ENCODE measurements at places on chromosomes 5 and 9.

DNA sequence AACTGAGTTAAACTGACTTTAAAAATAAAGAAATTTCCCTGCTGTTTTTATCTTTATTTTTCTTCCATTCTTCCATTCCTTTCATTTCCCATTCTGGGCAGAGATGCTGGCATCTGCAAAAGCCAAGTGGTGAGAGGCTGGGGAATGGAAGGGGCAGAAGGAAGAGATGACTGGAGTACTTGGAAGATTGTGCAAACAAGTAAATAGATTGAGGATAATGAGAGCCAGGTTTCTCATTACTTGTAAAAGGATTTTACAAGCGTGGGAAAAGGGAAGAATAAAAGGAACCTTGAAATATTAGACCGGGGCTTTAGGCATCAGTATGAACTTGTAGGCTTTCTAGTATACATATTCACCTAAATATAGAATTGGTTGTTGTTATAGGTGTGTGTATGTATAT lies 341.2 kb downstream of the CAAP1 start:
- no peaks in the 10 kb centered on the region for H3K27me3 ChIP-seq
- H3K4me1 ChIP-seq = no peaks in the 10 kb centered on the region

DNA sequence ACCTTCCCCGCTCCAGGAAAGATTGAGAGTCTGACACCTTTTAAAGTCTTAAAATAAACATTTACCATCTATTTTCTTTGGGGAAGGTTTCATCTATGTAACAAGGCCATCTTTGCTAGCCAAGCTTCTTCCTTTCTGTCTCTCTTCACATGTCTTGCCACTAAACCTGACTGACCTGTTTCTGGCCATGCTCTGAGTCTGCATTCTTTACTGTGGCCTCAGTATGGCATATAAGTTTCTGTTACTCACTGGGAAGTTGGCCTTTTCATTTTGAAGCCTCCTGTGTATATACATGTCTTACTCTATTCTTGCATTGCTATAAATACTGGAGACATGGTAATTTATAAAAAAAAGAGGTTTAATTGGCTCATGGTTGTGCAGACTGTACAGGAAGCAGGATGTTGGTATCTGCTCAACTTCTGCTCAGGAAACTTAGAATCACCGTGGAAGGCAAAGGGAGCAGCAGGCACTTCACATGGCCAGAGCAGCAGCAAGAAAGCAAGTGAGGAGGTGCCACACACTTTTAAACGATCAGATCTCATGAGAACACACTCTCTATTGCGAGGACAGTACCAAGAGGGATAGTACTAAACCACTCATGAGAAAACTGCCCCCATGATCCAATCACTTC lies 48.1 kb downstream of the KCNV2 start:
- H3K4me1 ChIP-seq = peaks cover 45% of the 10 kb centered on the region
- peaks cover 54% of the 10 kb centered on the region for H3K36me3 ChIP-seq
- peak overlapping the region; percentile 97 for H3K27ac ChIP-seq
- no peaks in the 10 kb centered on the region for H3K27me3 ChIP-seq
- no peak overlapping the region for H3K4me3 ChIP-seq

- no peaks in the 10 kb centered on the region for H3K4me1 ChIP-seq
- no peaks in the 10 kb centered on the region for H3K27me3 ChIP-seq
- H3K27ac ChIP-seq = no peak overlapping the region
- DNase-seq = no peak
- peaks cover 2% of the 10 kb centered on the region for H3K36me3 ChIP-seq
Observed at GRCh38 chr9:132023419-132024180, 56.1 kb downstream of the MED27 start.

GRCh38 chr9:121373011-121373729 lies 3.1 kb upstream of the STOM start:
- peaks cover 7% of the 10 kb centered on the region for H3K27me3 ChIP-seq
- H3K27ac ChIP-seq = no peak overlapping the region
- peaks cover 38% of the 10 kb centered on the region for H3K4me1 ChIP-seq
- H3K4me3 ChIP-seq = no peak overlapping the region
- DNase-seq = no peak
- H3K36me3 ChIP-seq = peaks cover 7% of the 10 kb centered on the region

- peaks cover 6% of the 10 kb centered on the region for H3K27me3 ChIP-seq
- peaks cover 28% of the 10 kb centered on the region for H3K36me3 ChIP-seq
- no peak for DNase-seq
- peaks cover 49% of the 10 kb centered on the region for H3K4me1 ChIP-seq
Observed at GRCh38 chr5:10442576-10442975, 897 bp downstream of the ROPN1L start.

GRCh38 chr5:9156282-9156681 lies 389.6 kb downstream of the SEMA5A start:
- no peaks in the 10 kb centered on the region for H3K4me1 ChIP-seq
- no peak for DNase-seq
- no peaks in the 10 kb centered on the region for H3K36me3 ChIP-seq
- no peak overlapping the region for H3K4me3 ChIP-seq

- peaks cover 85% of the 10 kb centered on the region for H3K4me1 ChIP-seq
- peak overlapping the region; percentile 67 for H3K27ac ChIP-seq
- peaks cover 36% of the 10 kb centered on the region for H3K36me3 ChIP-seq
- no peaks in the 10 kb centered on the region for H3K27me3 ChIP-seq
- no peak overlapping the region for H3K4me3 ChIP-seq
Observed at GRCh38 chr9:20558566-20559016, 63.7 kb downstream of the MLLT3 start.

- peaks cover 56% of the 10 kb centered on the region for H3K27me3 ChIP-seq
- H3K27ac ChIP-seq = no peak overlapping the region
- H3K36me3 ChIP-seq = no peaks in the 10 kb centered on the region
- peak overlapping the region; percentile 73 for H3K4me3 ChIP-seq
- peak; percentile 29 for DNase-seq
- H3K4me1 ChIP-seq = peaks cover 13% of the 10 kb centered on the region
Observed at GRCh38 chr5:60843386-60843935, 608 bp downstream of the ELOVL7 start.

DNA sequence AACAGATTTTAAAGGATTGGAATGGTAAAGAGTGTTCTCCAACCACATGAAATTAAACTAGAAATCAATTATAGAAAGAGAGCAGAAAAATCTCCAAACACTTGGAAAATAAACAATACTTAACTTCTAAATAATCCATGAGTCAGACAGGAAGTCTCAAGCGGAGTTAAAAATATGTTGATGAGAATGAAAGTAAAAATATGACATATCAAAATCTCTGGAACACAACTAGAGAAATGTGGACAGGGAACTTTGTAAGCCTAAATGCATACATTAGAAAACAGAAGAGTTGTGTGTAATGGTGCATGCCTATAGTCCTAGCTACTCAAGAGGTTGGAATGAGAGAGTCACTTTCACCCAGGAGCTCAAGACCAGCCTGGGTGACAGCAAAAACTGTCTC lies 47.9 kb upstream of the ZNF618 start:
- H3K4me1 ChIP-seq = no peaks in the 10 kb centered on the region
- H3K4me3 ChIP-seq = no peak overlapping the region
- no peak overlapping the region for H3K27ac ChIP-seq
- DNase-seq = no peak

DNA sequence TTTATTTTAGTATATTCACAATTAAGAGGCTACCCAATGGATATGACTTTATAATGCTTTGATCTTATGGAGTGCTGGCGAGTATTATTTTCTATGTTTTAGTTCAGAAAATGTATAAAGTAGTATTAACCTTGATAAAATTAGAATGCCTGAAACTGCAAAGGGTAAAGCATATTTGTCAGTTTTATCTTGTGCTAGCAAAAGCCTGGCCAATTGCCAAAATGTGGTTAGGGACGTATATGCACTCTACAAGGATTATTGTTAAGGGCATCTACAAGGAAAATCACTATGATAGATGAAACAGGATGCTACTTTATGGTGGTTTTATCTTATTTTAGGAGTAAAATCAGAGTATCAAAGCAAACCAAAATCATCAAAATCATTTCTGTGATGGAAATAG lies 281.7 kb downstream of the CCDC171 start:
- no peak for DNase-seq
- no peaks in the 10 kb centered on the region for H3K27me3 ChIP-seq
- H3K36me3 ChIP-seq = no peaks in the 10 kb centered on the region
- no peak overlapping the region for H3K4me3 ChIP-seq

- H3K27me3 ChIP-seq = no peaks in the 10 kb centered on the region
- H3K4me3 ChIP-seq = peak overlapping the region; percentile 96
- H3K36me3 ChIP-seq = peaks cover 53% of the 10 kb centered on the region
- peak overlapping the region; percentile 99 for H3K27ac ChIP-seq
Observed at GRCh38 chr5:180830253-180831138, 27.9 kb upstream of the MGAT1 start.

GRCh38 chr5:102809033-102809432 lies 53.9 kb downstream of the PAM start:
- no peaks in the 10 kb centered on the region for H3K27me3 ChIP-seq
- H3K4me1 ChIP-seq = no peaks in the 10 kb centered on the region
- H3K27ac ChIP-seq = no peak overlapping the region
- no peaks in the 10 kb centered on the region for H3K36me3 ChIP-seq
- no peak overlapping the region for H3K4me3 ChIP-seq
- no peak for DNase-seq

- H3K4me3 ChIP-seq = peak overlapping the region; percentile 64
- DNase-seq = peak; percentile 84
- H3K4me1 ChIP-seq = peaks cover 27% of the 10 kb centered on the region
- H3K36me3 ChIP-seq = peaks cover 3% of the 10 kb centered on the region
- no peak overlapping the region for H3K27ac ChIP-seq
Observed at GRCh38 chr9:132411091-132411508, 1.1 kb downstream of the CFAP77 start.

DNA sequence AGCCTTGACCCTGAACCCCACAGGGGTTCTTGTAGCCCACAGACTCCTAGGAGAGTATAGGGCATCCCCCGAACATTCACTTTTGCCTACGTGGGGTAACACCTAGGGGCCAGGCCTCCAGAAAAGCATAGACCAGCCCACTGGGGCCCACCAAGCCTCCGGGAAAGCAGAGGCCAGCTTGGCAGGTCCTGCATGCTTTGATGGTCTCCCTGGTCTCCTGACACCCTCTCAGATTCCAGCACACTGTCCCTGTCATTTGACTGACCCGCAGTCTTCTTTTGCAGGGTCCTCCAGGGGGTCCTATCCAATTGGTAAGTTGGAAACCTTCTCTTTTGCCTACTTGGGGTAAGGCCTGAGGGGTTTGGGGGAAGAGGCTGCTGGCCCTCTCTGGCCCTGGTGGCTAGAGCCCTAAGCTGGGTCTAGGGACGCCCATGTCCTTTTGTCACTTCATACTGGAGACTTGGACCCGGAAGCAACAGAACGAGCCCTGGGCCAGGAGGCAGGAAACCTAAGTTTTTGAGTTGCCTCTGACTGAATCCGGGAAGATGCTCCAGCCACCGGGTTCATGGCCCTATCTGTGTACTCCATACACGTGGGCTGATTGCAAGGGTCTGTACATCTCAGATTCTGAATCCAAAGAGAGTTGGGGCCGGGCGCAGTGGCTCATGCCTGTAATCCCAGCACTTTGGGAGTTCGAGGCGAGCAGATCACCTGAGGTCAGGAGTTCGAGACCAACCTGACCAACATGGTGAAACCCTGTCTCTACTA lies 20.9 kb upstream of the ORM1 start:
- no peaks in the 10 kb centered on the region for H3K4me1 ChIP-seq
- H3K4me3 ChIP-seq = no peak overlapping the region
- H3K27me3 ChIP-seq = peaks cover 2% of the 10 kb centered on the region
- no peaks in the 10 kb centered on the region for H3K36me3 ChIP-seq
- H3K27ac ChIP-seq = no peak overlapping the region

DNA sequence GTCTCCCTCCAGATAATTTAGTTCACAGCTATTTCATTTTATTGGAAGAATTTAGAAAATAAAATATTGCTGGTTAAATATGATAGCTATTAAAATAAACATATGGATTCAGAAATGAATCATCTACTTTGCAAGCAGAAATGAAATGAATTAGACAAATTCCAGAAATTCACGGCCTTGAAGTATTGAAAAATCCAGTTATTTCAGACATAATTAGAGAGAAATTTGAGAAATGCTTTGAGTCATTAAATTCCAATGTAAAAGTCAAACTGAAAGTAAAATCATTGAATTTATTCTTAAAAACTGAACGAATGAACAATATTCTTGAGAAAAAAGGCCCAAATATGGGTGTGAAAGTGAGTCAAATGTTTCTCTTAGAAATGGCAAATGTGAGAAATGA lies 632.6 kb upstream of the EDIL3 start:
- H3K27ac ChIP-seq = no peak overlapping the region
- H3K27me3 ChIP-seq = no peaks in the 10 kb centered on the region
- H3K4me1 ChIP-seq = no peaks in the 10 kb centered on the region
- no peak for DNase-seq
- H3K4me3 ChIP-seq = no peak overlapping the region

DNA sequence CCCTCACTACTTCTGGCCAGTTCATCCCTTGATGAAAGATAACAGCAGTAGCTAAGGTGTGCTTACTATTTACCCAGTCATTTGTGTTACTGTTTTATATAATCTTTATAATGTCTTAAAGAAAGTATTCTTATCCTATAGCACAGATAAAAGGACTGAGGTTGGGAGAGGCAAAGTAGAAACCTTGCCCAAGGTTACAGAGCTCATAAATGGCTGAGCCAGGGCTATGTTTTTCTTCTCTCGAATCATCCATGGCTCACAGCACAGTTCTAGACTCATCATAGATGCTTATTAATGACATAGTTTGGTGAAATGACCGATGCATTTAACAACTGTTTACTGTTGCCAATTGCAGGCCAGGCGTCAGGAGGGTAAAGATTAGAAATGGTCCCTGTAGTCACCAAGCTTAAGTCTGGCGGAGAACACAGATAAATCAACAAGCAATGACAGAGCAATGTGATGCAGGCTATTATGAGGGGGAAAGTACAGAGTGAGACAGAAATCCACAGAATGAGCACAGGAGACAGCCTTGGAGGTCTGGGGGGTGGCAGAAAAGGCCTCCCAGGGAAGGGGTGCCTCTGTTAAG lies 65.6 kb upstream of the ZNF622 start:
- H3K4me3 ChIP-seq = no peak overlapping the region
- peaks cover 7% of the 10 kb centered on the region for H3K36me3 ChIP-seq
- H3K27me3 ChIP-seq = no peaks in the 10 kb centered on the region
- no peak for DNase-seq
- H3K4me1 ChIP-seq = peaks cover 2% of the 10 kb centered on the region
- H3K27ac ChIP-seq = no peak overlapping the region

- H3K36me3 ChIP-seq = no peaks in the 10 kb centered on the region
- no peak overlapping the region for H3K27ac ChIP-seq
- no peak overlapping the region for H3K4me3 ChIP-seq
Observed at GRCh38 chr5:115179030-115179393, 9.3 kb upstream of the TRIM36 start.

DNA sequence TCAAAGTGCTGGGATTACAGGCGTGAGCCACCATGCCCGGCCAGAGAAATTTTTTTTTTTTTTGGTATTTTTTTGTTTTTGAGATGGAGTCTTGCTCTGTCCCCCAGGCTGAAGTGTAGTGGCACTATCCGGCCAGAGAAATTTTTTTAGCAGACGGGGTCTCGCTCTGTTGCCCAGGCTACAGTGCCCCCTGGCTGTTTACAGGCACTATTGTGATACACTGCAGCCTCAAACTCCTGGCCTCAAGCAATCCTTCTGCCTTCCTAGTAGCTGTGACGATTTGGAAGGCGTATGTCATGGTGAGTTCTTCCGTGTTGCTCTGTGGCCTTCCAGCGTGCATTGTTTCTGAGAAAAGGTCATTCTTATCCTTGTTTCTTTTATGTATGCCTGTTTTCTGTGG lies 47.5 kb downstream of the CNOT6 start:
- DNase-seq = no peak
- H3K4me3 ChIP-seq = no peak overlapping the region
- H3K36me3 ChIP-seq = peaks cover 47% of the 10 kb centered on the region
- H3K27me3 ChIP-seq = no peaks in the 10 kb centered on the region
